ENCODE measurements at places on chromosomes 7 and 10.

DNA sequence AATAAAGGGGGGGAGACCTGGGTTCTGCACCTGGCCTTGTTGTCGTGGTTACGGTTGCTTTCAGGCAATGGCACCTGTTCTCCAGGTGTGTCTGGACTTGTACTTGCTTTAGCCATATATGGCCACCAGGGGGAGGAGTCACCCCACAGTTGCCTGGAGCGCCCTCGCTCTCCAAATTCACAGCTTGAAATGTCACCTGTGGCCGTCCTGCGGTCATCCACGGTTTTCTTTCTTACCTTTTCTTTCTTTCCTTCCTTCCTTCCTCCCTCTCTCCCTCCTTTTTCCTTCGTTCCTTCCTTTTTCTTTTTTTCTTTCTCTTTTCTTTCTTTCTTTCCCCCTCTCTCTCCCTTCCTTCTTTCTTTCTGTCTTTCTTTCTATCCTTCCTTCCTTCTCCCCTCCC is 157.2 kb upstream of the ZNF92 start:
- peak; percentile 29 for DNase-seq

DNA sequence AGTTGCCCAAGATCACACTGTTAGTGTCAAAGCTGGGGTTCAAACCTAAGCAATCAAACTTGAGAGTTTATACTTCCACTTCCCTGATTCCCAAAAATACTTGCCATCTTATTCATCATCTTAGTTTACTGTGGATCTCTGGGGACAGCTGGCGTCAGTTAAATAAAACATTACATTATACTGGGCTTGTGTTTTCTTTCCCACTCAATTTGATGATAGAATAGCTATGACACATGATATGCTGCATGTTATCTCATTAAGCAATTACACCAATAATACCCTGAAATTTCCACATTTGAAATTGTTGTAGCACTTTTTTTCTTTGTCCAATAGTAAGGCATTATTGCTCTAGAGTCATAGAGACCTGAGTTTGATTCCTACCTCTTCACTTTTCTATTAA is 62.9 kb upstream of the MXI1 start:
- no peak for DNase-seq

DNA sequence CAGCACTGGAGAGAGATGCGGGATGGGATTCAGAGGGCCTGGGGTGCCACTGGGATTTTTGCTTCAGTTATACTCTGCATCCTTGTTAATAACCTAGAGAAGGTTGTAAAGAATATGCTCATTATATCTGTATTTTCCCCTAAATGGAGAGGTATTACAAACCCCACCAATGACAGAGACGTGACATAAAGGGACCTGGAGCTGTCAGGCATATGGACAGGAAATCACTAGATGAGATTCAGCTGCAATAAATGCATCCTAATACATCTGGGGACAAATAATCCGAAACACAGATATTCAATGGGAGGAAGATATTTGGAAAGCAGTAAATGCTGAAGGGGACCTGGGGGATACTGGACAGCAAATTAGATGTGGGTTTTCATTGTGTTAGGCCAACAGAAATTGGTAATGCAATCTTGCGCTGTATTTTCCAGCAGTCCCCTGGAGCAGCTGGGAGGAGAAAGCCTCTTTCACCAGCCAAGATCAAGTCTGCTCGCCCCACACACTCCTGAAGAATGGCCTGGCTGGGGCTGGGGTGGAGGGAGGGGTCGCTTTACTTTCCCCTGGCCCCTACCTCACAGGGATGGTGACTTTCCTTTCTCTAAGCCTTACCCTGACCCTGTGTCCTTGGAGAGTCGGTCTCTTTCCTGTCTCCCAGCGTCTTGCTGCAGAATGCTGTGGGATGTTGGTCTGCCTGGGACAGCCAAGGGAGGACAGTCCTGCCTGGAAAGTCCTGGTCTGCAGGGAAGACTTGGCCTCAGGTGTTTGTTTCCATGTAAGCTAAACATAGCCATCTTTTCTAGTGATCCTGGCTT is 653.8 kb downstream of the LRMDA start:
- no peak for DNase-seq

- no peak for DNase-seq
These were observed 359.1 kb upstream of the SEMA3A start for GRCh38 chr7:84553711-84554110.

DNA sequence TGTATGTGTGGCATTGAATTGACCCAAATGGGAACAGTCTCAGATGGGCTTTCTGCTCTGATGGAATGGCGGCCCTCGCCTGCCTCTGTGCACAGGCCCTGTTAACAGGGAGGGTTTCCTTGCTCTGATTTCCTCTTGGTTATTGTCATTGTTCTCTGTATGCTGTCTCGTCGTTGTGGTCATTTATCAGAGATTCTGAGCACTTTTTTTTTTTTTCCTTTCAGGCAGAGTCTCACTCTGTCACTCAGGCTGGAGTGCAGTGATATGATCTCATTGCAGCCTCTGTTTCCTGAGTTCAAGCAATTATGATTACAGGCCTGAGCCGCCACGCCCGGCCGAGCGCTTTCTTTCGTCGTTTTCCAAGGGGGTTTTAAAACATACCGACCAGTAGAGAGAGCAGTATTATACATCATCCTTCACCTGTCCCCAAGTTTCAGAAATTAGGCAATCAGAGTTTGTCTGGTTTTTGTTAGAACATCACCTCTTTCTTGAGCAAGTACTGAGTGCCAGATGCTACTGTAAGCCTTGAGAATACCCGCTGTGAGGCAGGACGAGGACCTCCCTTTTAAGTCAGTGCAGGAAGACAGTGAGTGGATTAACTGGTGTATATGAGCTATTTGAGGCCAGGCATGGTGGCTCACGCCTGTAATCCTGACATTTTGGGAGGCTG is 6.5 kb downstream of the CHST12 start:
- no peak for DNase-seq

- no peak for DNase-seq
These were observed 310.3 kb upstream of the ZNF32 start for GRCh38 chr10:43958964-43959363.

GRCh38 chr10:12792889-12793556 is 208.5 kb downstream of the CCDC3 start:
- no peak for DNase-seq

- DNase-seq: no peak
These were observed 49.9 kb downstream of the C10orf67 start for GRCh38 chr10:23294638-23295247.

GRCh38 chr7:28675429-28675828 is 263.1 kb downstream of the CREB5 start:
- DNase-seq: no peak

GRCh38 chr10:13973742-13974141 is 357.0 kb downstream of the FRMD4A start:
- DNase-seq: no peak

DNA sequence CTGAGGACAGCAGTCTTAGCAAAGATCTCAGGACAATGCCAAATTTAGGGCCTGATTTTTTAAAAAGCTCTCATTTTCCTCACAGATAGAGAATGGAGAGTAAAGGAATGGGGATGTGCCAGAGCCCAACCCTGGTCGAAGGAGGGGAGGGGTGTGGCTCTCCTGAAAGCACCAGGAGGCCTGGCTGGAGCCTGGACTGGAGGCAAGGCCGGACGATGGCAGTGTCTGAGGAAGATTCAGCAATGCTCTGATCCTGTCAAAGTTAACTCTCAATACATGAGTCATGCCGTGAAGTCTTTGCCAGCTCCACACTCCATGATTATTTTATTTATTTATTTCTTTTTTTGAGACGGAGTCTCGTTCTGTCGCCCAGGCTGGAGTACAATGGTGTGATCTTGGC is 108.3 kb downstream of the UPF2 start:
- DNase-seq: no peak

GRCh38 chr7:6650521-6651011 is 13.4 kb downstream of the ZNF316 start:
- DNase-seq: no peak

DNA sequence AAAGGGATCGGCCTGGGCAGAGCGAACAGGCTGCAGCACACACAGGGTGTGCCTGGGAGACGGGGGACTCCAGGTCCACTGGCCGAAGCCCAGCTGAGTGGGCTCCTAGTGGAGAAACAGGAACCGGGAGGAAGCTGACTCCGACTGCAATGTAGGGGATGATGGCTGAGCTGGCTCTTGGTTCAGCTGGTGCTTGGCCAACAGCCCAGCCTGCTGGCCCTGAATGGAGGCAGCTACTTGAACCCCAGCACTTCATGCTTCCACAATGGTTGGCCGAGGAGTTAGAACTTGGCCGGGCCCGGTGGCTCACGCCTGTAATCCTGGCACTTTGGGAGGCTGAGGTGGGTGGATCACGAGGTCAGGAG is 27.0 kb upstream of the FRAT2 start:
- no peak for DNase-seq

DNA sequence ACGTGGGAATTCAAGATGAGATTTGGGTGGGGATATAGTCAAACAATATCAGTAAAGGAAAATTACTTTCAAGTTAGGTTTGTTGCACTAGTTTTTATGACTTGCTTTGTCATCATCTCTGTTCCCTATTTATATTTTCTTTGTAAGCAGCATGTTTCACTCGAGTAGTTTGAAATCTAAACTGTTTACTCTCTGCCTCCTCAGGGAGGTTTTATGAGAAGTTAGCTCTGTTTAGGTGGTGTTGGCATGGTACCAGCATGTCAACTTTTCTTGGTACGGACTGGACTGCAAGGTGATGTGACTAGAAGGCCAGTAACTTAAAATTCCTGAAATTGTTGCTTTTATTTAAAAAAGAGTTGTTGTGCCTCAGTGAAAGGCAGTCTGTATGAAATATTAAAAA is 59.2 kb upstream of the MTPN start:
- no peak for DNase-seq

All from stimulated activated naive CD4-positive, alpha-beta T cell treated with Interleukin-2 at 50 U/mL for 16 hours (primary cell).